Stimulated activated CD4-positive, alpha-beta T cell treated with anti-CD3 and anti-CD28 coated beads, TNF-alpha, amount 100 ng/mL, for 4 hours (primary cell): ENCODE measurements at places on chromosomes 7 and 10.

- DNase-seq = no peak
Measured at GRCh38 chr7:150753239-150753638, 16.0 kb downstream of the GIMAP5 start.

DNA sequence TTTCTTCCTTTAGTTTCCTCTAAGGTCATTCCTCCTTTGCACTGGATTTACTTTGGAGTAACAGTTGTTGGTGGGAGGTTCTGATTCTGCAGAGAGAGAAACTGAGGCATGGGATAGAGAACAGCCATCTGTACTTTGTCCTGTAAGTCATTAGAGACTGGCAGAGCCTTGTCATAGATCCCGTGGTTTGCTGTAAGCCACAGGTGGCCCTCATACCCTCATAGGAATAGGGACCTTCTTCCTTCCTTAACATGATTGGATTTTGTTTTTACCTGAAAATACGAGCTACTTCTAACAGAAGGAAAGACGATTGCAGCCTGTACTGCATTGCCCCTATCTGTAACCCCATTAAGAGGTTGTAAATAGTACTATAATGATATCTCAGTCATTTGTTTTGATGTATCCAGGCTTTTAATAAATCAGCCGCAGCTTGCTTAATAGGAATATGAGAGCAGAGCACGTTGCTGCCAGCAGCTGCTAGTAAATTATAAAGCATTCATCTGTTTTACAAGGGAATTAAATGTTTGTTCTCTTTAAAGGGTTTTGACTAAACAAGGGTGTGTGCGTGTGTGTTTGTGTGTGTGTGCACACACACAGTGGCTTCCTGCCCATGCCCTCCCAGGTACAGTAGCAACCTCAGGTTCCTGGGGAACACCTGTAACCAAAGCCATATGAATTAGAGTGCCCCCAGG is 249.8 kb downstream of the AUTS2 start:
- no peak for DNase-seq

- DNase-seq = no peak
Measured at GRCh38 chr7:120360918-120361317, 87.9 kb downstream of the KCND2 start.

DNA sequence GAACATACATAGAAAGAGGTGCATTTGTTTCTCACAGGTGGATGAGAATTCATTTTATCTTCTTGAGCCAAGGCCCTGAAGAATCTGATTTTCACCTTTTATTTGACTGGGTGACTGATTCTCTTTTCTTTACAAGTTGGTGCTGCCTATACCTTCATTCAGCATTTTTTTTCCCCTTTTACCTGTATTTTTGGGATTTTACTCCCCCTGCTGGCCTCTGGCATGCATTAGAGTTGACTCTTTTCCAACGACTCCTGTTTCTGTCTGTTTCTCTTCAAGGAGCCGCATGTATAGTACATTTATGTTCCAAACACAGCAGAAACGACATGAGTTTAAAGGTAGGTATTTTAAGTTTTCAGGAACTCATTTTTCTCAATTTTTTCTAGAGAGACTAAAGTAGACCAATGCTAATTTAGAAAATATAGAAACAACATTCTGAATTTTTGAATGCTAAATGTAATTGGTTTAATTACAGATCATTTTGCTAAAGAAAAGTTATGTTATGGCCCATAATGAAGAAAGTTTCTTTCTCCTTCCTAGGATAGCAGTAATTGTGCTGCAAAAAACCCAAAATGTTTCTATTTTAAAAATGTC is 149.8 kb upstream of the HDAC9 start:
- DNase-seq = no peak

DNA sequence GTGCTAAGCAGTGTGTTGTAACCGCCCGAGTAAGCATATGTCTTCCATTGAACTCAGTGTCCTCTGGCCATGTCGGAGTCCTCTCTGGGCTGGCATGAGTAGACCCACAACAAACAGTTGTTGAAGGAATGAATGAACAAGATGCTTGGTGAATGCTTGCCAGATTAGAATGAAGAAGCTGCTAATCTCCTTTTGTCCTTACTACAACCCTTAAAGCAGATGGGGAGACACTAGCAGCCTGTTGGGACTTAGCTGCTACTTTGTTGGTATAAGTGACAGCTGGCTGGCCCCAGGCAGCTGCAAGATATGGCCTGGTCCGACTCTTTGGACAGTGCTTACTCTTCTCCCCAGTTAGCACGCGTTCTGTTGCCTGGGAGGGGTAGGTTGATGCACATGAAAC is 370.1 kb downstream of the RPS24 start:
- DNase-seq = no peak

GRCh38 chr7:103651593-103652377 is 205.8 kb upstream of the SLC26A5 start:
- no peak for DNase-seq

DNA sequence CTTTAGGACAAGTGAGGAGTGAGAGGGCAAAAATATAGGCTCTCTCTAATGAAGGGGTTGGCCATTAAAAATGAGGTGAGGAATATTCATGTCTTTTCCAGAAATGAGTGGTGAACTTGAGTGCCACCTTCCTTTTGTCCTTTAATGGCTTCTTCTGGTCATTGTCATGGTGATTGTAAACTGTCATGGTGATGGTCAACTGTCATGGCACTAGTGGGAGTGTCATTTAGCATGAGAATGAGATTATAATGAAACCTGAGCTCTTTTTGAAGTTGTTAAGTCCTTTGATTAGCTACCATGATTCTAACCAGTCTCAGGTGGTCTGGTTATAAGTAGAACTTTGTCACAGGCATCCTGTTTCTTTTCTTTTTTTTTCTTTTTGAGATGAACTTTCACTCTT is 524.4 kb downstream of the NEBL start:
- DNase-seq = no peak

DNA sequence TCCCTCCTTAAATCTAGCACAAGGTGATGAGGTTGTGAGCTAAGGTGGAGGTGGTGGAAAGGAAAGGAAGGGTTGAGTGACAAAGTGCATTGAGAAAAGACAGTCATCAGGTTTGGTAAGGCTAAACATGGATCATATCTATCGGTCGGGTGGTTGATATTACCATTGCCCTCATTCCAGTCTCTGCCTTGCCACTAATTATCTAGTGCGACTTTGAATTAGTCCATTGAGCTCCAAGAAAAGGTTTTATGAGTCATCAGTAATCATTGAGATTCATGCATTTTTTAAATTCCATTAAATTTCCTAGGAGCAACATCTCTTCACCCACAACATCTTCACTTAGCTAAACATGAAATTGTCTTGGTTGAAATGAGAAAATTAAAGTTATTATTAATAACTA is 68.9 kb upstream of the FRMD4A start:
- no peak for DNase-seq

DNA sequence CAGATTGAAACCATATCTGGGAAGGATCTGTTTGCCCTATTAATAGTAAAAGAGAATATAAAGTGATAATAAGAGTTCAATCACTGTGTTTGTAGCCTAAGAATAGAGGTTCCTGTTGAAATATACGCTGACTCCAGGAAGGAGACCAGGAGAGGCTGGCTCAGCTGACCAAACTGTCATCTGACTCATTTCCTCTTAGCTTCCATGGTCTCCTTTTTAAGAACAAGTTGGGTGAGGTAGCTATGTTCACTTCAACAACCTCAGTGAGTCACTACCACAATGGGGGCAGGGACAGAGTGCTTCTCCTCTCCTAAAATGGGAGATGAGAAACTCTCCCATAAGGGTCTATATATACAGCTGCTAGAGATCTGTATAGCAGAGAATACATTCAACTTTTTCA is 543.3 kb downstream of the CALN1 start:
- no peak for DNase-seq

DNA sequence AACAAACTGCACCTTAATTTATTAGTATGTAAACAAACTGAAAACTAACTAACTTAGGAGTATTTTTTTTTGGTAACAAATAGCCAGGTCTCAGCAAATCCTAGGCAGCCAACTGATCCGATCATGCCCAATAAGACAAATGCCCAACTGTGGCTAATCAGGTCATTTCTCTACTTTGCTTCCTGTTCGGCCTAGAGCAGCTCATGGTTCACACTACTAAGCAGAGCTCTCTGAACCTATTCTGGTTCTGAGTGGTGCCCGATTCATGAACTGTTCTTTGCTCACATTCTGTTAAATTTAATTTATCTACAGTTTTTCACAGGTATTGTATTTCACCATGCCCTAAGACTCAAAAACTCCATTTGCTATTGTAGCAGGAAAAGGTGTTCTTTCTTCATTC is 55.1 kb downstream of the CCDC3 start:
- no peak for DNase-seq

DNA sequence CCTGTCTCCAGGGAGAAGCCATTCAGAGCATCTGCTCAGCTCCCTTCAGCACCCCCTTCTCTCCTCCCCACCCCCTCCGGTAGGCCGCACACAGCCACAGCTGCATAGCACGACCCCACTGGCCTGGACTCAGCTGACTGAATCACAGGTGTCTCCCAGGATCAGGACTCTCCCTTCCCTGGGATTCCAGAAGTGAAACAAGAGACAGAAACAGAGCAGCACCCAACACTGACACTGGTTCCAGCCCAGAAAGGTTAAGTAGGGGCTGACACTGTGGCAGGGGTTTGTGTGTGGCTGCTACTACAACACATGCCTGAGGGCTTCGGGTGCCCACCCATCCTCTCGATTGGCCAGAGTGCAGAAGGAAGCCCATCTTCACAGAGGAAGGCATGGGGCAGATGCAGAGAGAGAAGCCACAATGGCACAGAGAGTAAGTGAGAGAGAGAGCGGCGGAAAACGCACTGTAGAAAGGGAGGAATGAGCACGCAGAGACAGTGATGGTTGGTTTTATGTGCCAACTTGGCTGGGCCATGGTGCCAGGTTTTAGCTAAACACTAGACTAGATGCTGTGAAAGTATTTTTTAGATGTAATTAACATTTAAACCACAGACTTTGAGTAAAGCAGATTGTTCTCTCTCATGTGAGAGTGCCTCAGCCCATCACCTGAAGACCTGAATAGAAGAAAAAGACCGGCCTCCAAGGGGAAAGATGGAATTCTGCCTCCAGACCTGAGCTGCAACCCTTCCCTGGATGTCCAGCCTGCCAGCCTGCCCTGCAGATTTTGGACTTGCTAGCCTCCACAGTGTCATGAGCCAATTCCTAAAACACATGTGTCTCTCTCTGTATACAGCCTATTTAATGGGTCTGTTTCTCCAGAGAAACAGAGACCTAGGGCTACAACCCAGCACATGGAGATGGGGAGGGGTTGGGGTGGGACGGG is 107.5 kb downstream of the GRB10 start:
- DNase-seq = no peak

GRCh38 chr7:116461500-116461899 is 38.0 kb upstream of the CAV2 start:
- DNase-seq = no peak

DNA sequence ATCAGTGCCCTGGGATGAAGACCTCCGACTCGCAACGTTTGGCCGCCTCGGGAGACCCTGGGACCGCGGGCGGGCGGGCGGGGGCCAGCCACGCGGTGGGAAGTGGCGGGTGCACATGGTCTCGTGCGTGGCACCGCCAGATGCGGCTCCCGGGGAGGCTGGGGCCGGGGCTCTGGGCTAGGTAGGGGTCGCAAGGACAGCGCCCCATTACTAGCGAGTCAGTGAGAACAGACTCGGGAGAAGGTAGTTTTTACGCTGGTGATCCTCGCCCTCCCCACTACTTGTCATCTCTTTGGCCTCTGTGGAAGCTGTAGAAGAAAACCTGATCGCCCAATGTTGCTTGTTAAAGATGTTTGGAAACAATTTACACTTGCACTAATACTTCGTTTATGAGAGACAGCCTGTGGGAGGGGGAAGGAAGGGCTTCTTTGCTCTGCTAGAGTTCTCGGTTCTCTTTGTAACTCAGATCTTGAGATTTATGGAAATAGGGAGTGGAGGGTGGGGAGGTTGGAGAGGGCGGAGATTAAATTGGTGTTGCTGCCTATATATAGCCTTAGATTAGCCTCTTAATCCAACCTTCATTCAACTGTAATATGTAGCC is 591 bp downstream of the BZW2 start:
- DNase-seq = no peak

DNA sequence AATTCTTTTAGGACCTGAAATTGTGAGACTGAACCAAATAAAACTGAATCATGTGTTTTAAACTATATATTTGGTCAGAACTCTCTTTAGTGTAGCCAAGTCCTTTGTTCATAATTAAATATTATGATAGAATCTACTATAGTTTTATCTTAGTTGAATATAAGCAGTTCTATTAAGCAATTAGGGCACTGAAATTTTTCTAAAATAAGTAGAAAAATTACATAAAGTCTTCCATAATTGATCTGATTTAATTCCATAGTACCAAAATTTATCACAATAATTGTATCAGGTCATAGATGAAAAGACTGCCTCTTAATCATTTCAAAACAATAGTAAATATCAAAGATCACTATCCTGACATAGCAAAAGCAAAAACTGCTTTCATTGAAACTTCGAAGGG is 90.1 kb upstream of the BET1 start:
- DNase-seq = no peak

- no peak for DNase-seq
Measured at GRCh38 chr10:85946713-85947326, 419.8 kb downstream of the GRID1 start.

GRCh38 chr10:96228408-96228994 is 42.9 kb downstream of the BLNK start:
- DNase-seq = no peak

DNA sequence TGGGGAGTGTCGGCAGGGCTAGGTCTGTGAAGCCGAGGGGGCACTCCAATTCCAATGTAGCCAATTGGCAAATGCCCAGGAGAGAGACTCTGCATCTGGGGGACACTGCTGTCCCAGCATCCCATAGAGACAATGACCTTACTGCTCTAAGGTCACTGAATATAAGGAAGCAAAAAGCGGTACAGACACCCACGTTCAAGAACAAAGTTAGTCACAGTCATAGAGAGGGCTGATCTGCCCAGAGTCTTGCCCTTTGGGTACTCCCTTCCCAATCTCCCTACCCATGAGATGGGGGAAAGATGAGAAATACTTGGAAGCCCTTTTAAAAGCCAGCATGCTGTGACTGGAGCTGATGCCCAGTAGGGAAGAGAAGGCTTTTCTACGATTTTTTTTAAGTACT is 76.3 kb upstream of the GSDME start:
- DNase-seq = no peak

GRCh38 chr7:90661290-90662151 is 65.4 kb downstream of the CDK14 start:
- DNase-seq = no peak

- DNase-seq = no peak
Measured at GRCh38 chr10:104264783-104265182, 4.2 kb upstream of the GSTO2 start.

- no peak for DNase-seq
Measured at GRCh38 chr10:13614530-13615332, 28.0 kb downstream of the PRPF18 start.

- no peak for DNase-seq
Measured at GRCh38 chr7:122768827-122769226, 66.1 kb upstream of the RNF148 start.
